Activated gamma-delta T cell treated with anti-CD3 and anti-CD28 coated beads, Interleukin-2, amount 50 U/mL, for 16 hours (primary cell): ENCODE measurements at places on chromosomes 11 and 22.

GRCh38 chr11:47306484-47306844, 36.5 kb downstream of the MADD start:
- no peak for DNase-seq

GRCh38 chr11:100861212-100861611, 174.1 kb downstream of the ARHGAP42 start:
- no peak for DNase-seq

GRCh38 chr11:73011126-73011817, 130.8 kb downstream of the FCHSD2 start:
- no peak for DNase-seq

DNA sequence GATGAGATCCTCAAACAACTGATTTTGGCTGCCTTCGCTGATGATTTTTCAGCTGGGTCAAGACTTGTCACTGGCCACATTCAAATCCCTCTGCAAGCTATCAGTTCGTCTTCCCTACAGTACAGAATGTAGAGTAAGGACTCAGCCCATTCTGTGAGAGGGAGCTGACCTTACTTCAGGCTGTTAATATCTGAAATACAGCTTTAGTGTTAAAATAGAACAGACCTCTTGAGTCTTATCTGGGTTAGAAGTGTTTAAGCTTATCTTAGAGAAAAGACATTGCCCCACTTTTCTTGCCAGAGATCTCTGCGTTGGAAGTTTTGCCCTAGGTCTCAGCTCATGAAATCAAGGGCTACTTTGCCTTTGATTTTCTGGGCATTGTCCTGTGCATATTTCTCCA, 383.4 kb upstream of the LARGE1 start:
- DNase-seq = no peak

- no peak for DNase-seq
Observed at GRCh38 chr22:23255506-23256170, 75.3 kb downstream of the BCR start.

DNA sequence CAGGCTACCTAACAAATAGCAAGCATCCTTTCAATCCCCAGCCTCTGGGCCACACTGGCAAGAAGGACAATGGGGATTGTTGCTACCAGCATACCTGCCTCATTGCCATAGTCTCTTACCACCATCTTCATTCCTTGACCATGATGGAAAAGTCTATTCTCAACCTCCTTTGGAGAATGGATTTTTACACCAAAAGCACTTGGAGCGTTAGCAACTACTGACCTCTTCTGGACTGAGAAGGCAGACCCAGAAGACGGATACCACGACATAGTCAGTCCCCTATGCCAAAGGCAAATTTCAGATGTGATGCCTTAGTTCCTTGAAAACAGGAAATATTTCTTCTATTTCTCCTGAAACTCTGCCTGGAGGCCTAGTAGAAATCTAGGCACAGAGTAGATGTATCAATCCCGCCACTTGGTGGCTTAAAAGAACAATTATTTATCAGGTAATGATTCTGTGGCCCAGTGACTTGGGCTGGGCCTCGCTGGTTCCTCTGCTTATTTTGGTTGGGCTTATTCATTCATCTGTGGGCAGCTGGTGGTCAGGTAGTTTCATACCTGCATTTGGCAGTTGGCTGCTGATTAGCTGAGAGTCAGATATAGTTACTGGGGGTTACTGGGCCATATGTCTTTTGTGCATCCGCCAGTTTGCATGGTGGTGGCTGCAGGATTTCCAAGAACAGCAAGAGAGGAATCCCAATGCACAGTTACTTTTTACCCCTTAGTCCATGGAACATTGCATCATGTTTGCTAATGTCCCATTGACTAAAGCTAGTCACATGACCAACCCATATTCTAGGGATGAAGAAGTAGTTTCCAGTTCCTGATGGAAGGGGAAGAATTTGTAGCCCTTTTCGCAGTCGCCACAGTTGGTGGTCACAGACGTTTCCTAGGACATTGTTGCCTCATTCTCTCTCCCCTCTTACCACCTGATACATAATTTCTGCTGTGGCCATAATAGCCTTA, 75.2 kb downstream of the DHCR7 start:
- no peak for DNase-seq

DNA sequence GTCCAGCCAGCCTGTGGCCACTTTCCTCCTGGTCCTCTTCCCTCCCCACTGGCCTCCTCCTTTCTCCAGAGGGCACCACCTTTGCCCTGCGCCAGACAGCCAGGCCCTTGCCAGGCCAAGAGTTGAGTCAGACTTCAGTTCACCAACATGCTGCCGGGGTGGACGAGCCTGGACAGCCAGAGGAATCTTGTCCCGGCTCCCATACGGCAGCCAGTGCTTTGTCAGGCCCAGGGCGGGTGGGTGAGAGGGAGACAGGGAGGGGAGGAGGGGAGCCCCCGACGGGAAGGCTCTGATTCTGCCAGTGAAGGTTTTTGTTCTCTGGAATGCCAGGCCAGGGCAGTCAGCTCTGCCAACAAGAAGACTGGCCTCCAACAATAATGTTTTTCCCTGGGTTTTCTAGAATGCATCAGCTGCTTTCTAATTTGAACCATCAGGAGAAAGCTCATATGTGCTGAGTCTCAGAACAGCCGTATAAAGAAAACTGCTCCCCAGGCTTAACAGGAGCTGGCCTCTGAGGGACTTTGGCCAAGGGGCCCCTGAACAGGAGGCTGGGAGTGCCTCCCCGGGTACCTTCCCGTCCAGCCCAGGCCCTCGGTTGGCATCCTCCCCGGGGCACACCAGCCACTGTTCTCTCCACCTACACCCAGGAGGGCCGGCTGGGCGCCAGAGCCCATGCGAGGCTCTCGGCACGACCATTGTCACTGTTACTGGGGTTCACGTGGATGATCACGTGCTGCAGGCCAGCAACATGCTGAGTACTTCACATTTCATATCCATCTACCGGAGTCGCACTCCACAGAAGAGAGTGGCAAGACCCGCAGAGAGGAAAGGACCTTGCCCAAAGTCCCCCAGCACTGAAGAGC, 28.6 kb downstream of the LIF start:
- no peak for DNase-seq

DNA sequence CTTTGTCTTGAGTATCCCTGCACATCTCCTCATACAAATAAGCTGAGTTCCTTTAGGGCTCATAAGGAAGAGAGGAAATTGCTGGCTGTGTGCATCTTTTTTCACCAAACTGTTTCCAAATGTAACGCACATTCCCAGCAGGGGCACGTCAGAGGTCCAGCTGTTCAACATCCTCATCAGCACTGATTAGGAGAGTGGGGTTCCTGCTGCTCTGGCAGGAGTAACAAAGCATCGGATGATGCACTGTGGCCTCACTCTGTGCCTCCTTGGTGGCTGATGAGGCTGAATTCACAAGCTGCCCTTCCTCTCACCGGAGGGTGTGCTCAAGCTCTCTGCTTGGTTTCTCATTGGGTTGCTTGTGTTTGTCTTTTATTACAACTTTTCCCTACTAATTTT, 35.5 kb upstream of the SLC25A1 start:
- DNase-seq = no peak

DNA sequence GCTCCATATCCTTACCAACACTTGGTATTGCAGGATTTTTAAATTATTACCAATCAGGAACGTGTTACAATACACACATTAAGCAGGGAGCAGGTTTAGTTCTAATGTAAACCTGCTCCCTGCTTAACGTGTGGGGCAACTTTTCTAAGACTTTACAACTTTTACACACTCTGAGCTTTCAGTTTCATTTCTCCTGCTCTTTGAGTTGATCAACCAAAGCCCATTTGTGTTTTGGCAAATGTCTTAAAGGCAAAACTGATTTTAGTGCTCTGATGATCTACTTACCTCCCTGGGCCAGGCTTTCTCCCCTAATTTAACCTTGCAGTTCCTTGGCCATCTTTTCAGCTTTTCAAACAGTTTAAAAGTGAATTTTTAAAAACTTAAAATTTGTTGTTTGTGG, 70.9 kb downstream of the ZBTB44 start:
- no peak for DNase-seq

- no peak for DNase-seq
Observed at GRCh38 chr11:69435161-69435986, 46.1 kb upstream of the LINC01488 start.

GRCh38 chr22:30127749-30128166, 47.5 kb downstream of the HORMAD2 start:
- DNase-seq = no peak

- no peak for DNase-seq
Observed at GRCh38 chr22:32868946-32869345, 67.4 kb downstream of the TIMP3 start.

DNA sequence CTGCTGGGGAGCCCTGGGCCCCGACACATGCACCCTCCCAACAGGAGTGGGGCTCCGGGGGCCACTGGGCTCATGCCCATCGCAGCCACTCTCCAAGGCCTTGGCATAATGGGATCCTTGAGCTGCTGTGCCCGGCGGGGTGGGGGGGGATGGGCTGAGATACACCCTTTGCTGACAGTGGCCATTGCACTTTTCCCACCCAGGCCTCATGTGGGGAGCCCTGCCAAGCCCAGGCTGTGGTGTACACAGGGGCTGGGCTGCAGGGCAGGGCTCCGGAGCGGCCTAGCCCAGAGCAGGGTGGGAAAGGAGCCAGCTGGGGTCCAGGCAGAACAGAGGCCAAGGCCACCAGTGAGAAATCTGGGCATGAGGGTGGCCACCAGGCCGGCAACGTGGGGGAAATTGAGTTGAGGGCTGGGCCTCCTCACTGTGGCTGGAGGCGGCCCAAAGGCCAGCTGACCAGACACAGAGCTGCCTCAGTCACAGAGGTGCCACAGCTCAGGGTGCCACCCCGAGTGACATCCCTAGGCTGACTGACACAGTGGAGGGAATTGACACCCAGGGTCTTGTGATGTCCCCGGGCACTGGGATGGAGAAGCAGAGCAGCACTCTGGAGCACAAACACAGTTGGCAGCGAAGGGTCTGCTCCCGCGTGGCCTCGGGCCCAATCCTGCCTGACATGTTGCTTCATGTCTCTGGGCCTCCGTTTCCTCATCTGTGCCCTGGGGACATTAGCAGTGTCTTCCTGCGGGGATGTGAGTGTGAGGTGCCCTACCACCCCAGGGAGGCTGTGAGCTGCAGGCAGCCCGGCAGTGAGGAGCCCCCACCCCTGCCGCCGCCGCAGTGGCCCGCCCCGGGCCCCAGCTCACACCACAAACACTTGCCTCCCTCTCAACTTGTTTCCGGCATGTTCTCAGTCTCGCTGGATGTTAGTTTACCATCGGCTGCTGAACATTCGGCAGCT, 30.4 kb downstream of the RTN4R start:
- peak; percentile 20 for DNase-seq

- DNase-seq = no peak
Observed at GRCh38 chr11:31817054-31817620, 6.0 kb upstream of the PAX6 start.

- DNase-seq = no peak
Observed at GRCh38 chr22:49678137-49678841, 149.4 kb downstream of the BRD1 start.

DNA sequence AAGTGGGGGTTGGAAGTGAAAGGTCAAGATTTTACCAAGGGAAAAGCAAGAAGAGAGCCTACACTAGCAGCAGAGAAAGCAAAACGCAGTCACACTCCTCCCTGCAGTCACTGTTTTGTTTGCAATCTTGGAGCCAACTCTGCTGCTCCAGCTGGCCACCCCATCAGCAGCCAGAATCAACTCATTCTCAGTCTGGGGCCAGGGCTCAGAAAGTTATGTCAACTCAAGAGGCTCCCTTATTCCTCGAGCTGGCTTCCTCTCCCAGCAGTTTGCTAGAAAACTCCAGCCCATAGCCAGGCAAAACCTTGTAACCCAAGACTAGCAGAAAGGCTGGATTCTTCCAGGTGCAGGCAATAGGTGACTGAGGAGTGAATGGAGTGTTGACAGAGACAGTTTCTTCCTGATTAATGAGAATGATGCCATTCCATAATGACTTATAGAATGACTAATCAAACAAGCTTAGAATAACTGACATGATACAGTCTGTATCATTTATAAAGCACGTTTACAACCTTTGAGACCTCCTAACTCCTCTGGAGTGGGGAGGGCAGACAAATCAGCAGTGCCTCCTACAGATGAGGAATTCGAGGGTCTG, 53.4 kb downstream of the P4HA3 start:
- no peak for DNase-seq

GRCh38 chr22:45424241-45424731, 10.8 kb downstream of the RIBC2 start:
- no peak for DNase-seq
